Fibroblast of skin of left biceps (primary cell): ENCODE measurements at places on chromosomes 11 and 22.

DNA sequence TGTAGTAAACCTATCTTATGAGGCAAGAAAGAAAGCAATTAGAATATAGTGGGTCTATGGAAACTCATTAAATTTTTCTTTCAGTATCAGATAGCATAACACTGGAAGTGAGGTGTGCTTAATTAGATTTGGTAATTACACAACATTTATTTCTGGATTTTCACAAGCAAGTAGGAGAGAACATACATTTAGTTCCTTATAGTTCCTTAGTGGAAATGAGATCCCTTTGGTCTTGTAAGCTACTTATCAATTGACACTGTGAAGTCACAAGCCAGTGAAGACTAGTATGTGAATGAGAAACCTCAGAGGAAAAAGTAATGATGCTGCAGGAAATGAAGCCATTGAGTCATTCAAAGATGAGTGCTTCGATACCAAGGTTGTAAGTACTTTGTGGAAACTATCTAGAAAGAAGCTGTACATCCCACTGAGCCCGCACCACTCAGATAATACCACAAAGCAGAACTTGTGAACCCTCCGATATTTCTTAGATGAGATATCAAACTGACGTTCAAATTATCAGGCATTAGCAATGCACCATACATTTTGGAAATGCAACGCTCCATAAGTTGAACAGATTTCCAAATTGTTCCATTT is 53.5 kb downstream of the ENTHD1 start:
- DNase-seq: no peak

DNA sequence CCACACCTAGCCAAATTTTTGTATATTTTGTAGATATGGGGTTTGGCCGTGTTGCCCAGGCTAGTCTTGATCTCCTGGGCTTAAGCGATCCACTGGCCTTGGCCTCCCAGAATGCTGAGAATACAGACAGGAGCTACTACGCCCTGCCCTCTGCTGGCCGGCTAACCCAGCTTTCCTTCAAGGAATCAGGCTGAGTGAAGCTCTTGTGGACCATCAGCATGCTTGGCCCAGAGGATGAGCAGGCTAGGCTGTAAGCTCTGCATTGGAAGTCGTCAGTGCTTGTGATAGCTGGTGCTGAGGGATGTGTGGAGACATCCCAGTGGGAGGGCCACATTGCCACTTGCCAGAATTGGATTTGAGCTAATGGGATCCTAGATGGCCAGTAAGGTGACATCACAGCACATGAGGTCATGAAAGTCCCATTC is 60.6 kb downstream of the MED15 start:
- DNase-seq: no peak

- DNase-seq: no peak
These were observed 138.5 kb upstream of the NCAM1 start for GRCh38 chr11:112822478-112823274.

GRCh38 chr11:93659196-93659595 is 2.3 kb upstream of the CEP295 start:
- no peak for DNase-seq

DNA sequence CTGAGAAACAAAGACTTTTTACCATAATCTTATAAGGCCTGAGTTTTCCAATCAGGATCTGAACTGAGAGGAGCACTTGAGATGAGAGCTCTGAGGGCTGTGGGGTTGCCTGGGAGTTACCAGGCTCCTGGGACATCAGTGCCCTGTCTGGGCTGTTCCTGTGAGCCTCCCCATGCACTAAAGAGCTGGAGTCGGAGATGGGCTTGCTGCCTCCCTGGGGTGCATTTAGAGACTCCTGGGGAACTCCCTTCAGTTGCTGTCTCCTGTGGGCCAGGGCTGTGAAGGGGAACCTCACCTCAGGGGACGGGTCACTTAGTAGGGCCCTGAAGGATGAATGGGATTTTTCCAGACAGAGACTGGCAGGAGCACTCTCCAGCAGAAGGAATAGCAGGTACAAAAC is 33.3 kb downstream of the KCNC1 start:
- DNase-seq: no peak

DNA sequence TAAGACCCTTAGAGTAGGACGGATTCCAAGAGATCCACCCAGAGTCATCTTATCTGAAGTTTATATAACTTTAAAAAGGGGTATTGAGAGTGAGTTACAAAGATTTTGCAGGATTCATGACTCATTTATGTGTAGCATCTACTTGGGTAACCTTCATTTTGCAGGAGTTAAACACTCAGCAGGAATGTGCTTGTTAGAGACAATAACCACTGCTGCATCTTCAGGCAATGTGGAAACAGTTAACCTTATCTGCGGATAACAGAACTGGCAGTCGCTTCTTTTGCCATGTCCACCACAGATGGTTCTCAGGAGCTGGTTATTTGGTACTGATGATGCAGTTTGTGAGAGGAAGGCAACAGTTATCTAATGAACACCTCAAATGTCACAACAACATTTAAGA is 417.9 kb upstream of the DDI1 start:
- peak; percentile 50 for DNase-seq

GRCh38 chr11:27363576-27364117 is 632 bp upstream of the CCDC34 start:
- no peak for DNase-seq

- no peak for DNase-seq
These were observed 305.4 kb downstream of the ST3GAL4 start for GRCh38 chr11:126660761-126661425.

GRCh38 chr11:10409207-10409661 is 45.8 kb upstream of the AMPD3 start:
- DNase-seq: no peak

GRCh38 chr11:122209619-122210366 is 93.8 kb upstream of the BLID start:
- DNase-seq: no peak

GRCh38 chr11:102276362-102276761 is 40.9 kb upstream of the BIRC3 start:
- no peak for DNase-seq

DNA sequence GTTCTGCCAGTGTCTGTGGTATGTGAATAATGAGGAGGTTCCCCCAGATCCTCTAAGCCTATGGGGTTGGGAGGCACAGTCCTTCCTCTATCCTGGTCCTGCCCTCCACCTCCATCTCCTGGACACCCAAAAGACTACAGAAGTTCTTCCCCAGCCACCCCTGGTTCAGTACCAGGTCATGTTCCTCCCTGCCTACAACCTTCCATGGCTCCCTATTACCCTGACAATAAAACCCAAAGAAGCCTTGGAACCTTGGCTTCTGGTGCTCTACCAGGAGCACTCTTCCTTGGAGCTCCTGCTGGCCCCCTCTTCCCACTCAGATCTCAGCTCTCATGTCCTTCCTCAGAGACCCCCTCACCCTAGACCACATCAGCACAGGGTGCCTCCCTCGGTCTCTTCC is 12.9 kb downstream of the TRPM5 start:
- no peak for DNase-seq

DNA sequence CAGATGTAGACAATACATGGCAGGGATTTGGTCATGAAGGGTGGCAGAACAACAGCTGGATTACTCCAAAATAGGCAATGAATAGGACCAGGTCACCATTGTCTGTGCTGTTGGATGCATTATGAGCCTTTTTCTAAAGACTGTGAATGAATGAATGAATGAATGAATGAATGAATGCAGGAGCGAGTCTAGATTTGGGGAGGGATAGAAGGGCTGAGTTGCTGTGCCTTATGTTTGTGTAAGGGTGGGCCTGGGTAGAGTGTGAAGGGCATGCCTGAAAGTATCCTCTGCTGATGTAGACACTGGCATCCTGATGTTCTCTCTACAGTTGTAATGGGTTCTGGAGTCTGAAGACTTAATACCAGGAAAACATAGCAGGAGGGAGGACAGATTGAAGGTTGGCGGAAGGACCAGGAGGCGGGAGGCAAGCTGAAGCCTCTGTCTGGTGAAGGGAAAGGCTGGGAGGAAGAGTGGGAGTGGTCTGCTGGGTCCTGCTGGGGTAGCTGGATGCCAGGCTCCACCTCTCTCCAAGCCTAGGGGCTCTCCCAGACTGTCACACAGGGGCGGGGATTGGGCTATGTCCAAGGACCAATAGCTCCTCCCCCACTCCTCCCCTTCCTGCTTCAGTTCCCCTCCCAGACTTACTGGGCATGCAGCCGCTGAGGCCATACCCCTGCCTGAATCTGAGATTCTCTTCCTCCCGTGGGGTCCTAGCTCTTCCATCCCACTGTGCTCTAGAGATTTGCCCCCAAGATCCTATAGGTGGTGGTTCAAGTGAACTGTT is 4.8 kb downstream of the TRIM3 start:
- peak; percentile 60 for DNase-seq

- DNase-seq: no peak
These were observed 34.0 kb downstream of the TBCEL start for GRCh38 chr11:121057922-121058321.

GRCh38 chr11:12100841-12101242 is 9.5 kb upstream of the MICAL2 start:
- no peak for DNase-seq

- no peak for DNase-seq
These were observed 7.9 kb downstream of the SF3A1 start for GRCh38 chr22:30348809-30349208.

GRCh38 chr11:35089666-35090065 is 49.3 kb upstream of the CD44 start:
- no peak for DNase-seq

DNA sequence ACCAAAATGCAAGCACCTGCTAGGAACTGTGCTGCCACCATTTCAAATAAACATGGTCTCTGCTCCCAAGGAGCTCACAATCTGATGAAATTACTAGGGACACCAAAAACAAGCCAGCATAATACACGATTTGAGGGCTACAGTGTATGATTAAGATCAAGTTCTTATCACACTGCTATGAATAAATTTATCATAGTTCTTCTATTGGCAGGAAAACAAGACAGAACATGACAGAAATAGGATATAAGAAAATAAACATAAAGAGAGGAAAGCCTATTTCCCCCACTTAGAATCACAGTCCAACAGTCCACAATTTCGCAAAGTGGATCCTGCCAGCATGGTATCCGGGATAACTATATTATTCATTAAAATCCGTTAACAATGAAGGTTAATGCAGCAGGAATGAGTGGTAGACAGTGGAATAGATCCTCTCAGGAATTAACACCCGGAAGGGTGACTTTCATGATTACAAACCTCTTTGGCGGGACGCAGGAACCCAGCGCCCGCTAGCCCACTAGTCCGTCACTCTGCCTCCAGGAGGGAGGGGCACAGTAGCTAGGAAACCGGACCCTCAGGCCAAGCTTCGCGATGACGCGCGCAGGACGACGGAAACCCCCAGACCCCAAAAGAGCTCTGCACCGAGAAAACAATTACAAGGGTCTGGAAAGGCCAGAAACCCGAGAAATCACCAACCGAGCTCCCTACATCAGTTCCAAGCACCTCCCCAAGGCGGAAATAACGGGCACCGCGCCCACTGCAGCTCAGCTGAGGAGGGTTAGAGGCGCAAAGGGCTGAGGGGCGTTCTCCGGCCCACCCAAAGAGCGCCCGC is 607 bp downstream of the CCDC82 start:
- DNase-seq: no peak

DNA sequence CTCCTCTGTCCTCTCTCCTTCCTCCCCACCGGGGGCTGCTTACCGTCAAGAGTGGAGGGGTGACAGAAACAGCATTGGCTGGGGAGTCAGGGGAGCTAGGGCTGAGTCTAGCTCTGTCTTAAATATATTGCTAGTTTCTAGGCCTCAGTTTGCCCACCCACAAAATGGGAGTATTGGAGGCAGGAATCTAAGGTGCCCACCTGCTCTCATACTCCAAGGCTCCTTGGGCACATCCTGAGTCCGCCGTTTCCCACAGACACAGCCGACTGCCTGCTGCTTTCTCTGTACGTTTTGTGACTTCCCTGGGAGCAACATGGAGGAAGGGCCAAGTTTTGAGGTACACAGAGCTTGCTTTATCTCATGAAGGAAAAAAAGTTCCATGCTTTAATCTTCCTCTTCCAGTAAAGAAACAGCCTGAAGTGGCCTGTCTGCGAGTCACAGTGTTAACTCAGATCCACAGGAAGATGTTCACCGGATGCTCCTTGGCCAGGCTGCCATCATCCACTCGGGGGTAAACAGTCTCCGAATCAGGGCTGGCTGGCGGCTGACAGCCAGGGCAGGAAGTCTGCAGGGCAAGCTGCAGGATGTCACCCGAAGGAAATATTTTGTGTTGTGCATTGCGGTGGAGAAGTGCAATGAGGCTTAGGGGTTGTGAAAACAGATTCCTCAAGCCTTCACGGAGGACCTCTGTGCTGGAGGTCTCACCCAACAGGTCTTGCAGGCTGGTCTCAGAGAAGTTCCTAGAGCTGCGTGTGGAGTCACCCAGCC is 11.0 kb upstream of the CERK start:
- no peak for DNase-seq

DNA sequence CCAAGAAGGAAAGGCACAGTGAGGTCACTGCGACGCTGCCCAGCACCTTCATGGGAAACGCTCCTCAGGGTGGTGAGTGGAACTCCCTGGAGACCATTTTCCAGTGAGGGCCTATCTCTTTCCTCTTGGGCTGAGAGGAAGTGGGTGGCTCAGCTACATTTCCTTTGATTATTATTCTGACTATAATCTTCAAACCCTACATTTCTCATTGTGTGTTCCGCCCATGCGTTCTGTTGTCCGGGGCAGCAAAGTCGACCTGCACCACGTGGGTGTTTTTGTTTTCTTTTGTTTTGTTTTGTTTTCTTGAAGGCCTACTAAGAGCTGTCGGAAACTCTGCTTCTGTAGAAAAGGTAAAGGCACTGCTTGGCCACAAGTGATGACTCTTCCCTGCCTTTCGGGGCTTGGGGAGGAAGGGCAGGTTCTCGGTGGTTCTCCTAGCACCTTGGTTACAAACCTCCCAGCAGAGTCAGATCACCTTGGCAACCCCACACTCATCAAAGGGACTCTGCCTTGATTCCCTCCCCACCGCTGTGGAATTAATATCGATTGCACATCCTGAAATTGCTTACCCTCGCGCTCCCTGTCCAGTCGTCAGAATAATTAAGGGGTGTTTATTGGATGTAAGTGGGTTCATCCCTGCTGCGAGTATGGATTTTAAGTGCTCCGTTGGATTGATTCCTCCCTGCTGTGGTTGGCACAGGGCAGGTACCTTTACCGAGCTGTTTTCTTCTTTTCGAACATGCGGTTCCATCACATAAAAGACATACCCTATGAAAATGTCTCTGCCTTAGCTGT is 7.3 kb downstream of the PARVB start:
- DNase-seq: no peak

DNA sequence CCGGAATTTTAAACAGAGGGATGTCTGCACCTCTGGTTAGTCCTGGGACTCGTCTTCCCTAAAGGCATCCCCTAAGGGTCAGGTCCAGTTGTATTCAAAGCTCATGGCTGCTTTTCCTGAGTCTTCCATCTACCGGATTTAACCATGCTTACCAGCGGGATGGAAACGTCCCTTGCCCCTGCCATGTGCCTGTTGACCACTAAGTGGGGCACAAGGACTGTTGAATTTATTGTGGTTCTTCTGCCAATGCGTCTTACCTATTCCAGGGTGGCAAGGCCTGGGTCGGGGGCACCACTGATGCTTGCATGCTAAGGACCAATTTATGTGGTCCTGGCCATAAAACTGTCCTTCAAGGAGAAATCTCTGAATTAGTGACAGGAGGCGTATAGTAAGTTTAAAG is 25.6 kb downstream of the ANKRD42 start:
- no peak for DNase-seq

- no peak for DNase-seq
These were observed 274.9 kb upstream of the MPPED2 start for GRCh38 chr11:30861064-30861463.

GRCh38 chr11:128470081-128470480 is 117.3 kb downstream of the ETS1 start:
- no peak for DNase-seq
